ENCODE measurements at places on chromosomes 1 and 21.

DNA sequence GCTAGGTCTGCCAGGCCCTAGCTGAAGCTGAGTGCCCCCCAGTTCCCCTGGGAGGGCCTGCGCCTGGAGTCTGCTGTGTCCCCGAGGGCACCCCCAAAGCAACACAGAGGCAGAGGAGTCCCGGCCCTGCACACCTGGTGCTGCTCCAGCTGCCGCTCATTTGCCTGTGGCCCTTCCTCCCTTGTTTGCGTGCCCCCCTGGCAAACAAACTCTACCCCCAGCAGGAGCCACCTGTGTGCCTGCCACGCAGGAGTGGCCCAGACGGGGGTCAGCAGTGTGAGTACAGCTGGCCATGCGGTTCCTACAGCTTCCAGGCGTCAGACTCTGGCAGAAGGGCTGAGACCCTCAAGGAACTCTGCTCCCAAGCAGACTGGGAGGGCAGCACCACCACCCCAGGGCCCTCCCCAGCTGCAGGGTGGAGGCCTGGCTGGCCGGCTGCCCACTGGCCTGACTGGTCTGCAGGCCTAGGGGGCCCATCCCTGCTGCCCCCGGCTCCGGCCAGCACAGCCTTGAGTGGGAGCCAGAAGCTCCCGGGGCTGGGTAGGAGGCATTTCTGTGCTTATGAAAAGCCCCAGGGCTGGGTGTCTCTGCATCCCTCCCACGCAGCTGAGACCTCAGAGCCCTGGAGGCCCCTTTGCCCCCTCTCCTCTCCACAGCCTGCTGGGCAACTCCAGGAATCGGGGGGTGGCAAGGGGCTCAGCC lies 563 bp upstream of the TAS1R3 start:
- DNase-seq, result no peak

- DNase-seq, result no peak
Measured at GRCh38 chr1:201313086-201313485, 29.8 kb downstream of the PKP1 start.

GRCh38 chr1:107679411-107679953 lies 285.5 kb downstream of the VAV3 start:
- no peak for DNase-seq

- DNase-seq, result no peak
Measured at GRCh38 chr1:39021426-39021825, 4.7 kb upstream of the NDUFS5 start.

DNA sequence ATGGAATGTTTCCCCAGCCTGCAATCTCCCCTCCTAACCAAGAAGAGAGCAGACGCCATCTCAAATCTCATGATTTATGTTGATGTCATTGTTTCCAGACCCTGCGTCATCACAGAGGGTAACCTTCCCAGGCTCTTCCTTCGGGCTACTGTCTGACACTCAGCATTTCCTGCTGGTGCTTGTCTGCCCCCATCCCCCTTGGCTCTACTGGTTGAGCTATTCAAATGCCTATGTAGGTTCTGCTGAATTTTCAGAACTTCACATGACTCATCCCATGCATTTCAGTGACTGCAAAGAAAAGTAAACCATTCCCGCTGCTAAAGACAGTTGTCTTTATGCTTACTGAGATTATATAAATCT lies 24.8 kb upstream of the ITPKB start:
- DNase-seq, result peak; percentile 98

GRCh38 chr1:207417076-207417475 lies 37.1 kb upstream of the CR2 start:
- no peak for DNase-seq

DNA sequence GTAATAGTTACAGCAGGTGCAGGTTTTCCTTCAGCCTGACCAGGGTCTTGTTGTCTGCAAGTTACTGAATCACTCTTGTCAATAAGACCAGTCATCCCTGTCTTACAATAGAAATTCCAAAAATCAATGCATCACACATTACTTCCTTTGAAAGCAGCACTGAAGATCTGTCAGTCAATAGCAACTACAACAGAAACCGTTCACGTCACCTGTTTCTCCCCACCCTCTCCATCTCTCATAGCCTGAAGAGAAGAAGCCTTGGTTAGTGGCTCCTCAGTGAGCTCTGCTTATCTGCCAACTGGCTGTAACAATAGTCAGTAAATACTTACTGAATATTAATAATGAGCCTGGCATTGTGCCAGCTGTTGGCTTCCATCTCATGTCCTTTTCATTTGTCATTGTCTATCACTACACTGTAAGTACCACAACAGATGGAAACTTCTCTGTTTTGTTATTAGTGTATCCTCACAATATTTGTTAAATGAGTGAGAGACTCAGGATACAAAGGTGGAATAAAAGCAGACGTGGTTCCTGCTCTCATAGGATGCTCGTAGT lies 195.2 kb downstream of the S1PR1 start:
- no peak for DNase-seq

- peak; percentile 93 for DNase-seq
Measured at GRCh38 chr1:12539705-12540579, 78.1 kb downstream of the DHRS3 start.

GRCh38 chr1:215477632-215478031 lies 89.5 kb upstream of the KCTD3 start:
- DNase-seq, result no peak

DNA sequence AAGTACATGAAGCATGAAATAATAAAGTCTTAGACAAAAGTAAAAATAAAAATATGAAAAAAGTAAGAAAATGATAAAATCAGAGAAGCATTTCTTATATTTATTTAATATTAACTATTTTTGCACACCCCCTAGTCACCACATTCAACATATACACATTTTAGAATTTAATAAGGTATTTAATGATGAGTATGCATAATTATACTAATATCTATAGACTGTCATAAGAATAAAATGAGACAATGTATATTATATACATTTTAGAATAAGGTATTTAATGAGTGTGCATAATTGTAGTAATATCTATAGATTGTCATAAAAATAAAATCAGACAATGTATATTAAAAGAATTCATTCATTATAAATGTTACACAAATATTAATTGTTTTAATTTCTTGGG lies 18.9 kb downstream of the PIGK start:
- no peak for DNase-seq

DNA sequence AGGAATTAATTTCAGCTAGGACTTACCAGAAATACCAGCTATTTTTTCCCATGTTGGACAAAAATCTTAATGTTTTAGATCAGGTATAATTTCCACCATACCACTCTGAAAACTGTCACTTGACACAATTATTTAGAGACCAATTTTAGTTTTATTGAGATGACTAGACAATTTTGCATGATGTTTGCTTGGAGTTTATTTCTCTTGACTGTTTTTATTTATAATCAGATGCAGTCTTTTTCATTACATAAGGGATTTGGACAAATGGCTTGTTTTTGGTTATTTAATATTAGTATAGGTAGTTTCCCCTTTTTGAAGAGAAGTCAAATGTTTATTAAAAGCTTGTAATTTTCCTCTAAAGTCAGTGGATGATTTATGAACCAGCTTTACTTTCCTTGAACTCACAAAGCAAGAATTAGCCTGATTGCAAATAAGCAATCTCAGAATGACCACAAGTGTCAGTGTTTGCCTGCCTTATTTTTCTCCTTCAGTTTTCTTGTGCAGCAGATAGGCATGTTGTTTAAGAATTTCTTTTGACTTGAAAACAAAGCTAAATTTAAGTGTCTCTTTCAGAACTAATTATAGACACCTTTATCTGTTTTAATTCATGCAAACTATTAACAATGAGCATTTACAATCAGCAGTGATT lies 3.8 kb upstream of the B3GALT2 start:
- DNase-seq, result no peak

GRCh38 chr1:9639227-9639626 lies 12.3 kb upstream of the PIK3CD start:
- DNase-seq, result no peak

- DNase-seq, result no peak
Measured at GRCh38 chr1:91691525-91691924, 190.9 kb downstream of the CDC7 start.

DNA sequence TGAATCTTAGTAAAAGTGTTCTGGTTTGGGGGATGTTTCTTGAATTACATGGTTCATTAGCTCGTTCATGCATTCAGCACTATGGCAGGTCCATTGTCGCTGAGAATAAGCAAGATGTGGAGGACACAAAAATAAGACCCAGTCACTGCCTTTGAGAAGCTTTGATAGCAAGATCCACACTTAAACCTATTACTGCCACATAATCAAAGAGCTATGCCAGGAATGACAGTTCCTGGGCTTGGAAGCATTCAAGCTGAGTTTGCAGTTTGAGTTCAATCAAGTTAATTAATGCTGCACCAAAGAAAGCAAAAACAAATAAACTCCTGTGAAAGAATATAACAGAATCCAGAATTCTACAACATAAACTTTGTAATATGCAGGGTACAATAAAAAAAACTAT lies 131.8 kb downstream of the MIS18A start:
- DNase-seq, result peak; percentile 50

DNA sequence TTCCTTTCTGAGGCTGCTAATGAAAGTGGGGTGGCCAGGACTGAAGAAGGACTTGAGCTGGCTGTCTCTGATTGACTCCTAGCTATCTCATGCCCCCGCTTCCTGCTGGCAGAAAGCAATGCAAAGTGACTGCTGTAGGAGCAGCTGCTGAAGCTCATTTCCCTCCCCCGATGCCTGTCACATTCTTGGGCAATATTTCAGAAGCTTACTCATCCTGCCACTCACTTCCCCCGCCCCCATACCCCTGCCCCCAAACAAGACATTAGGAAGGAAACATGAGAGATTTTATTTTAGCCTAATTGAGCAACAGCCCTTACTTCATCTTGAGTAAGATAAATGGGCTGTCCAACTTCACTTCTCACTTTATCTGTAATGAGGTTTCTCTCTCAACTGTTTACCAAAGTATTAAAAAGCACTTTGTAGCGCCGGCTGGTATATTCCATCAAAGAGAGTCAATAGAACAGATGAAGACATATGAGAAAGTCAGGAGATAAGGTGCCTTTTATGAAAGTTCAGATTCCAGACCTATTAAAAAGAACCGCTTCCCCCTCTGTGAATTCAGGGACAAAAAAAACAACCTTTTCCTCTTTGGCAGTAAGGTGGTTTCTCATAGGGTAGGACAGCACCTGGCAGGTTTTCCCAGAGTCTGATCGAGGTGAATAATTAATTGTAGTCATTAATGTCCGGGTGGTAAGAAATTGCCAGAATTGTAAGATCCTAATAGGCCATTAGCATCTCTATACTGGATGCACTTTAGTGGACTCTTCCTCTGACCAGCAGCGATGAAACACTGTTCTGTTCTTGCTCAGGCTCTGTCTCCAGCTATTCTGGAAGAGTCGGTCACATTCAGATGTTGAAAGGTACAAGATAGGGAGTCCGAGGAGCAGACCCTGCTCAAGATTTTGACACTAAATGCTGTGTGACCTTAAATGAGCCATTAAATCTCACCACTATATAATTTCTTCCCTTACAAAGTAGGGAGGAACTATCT lies 70.2 kb downstream of the SH3GLB1 start:
- DNase-seq, result peak; percentile 96

DNA sequence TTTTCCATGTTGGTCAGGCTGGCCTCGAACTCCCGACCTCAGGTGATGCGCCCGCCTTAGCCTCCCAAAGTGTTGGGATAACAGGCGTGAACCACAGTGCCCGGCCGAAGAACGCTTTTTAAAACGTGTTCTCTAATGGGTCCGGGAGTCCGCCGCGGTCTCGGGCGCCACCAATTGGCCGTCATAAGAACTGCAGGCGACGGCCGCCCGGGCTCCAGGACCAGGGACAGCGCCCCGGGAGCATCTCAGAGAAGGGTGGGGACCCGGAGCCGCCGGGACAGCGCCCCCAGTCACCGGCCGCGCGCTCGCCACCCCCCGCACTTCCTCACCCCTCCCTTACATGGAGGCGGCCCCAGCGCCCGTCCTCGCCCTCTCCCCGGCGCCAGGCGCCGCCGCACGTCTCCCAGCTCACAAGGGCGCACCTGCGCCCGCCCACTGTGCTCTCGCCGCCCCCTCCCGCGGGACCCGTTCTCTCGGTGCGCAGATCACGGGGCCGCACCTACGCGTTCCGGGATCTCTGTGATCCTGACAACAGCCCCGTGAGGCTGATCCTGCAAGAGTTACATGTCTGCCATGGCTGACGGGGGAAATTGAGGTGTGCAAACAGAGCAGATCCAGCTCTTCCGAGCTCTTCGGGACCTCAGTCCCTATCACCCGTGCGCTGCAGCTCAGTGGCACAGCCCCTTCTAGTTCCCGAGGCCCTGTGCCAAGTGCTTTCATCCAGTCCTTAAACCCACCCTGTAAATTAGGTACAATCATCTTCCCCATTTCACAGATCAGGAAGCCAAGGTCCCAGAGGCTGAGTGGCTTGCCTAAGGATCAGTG lies 9.8 kb downstream of the RAP1GAP start:
- DNase-seq, result peak; percentile 84

GRCh38 chr1:203465146-203465798 lies 10.3 kb upstream of the PRELP start:
- no peak for DNase-seq

GRCh38 chr1:224751624-224752311 lies 135.7 kb downstream of the CNIH3 start:
- no peak for DNase-seq

DNA sequence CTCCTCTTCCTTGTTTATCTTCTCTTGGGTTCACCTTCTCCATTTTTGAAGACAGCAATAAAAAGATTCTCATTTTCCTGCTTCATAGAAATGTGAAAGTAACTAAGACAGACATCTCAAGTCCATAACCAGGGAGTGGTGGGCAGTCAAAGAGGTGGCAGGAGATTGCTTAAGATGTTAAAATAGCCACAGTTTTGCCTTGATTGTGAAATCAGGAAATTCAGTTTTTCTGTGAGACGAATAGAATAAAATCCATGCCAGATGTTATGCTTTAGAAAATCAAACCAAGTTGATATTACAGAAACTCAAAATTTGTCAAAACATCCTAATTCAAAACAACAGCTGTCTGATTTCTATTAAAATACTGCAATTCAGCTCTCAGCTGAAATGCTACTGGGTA lies 57.2 kb downstream of the TNN start:
- no peak for DNase-seq
